ENCODE measurements at places on chromosomes 1 and 21.

GRCh38 chr1:17669866-17670451 is 85.2 kb upstream of the ACTL8 start:
- no peak for DNase-seq

GRCh38 chr1:33791251-33791650 is 72.6 kb upstream of the HMGB4 start:
- no peak for DNase-seq

DNA sequence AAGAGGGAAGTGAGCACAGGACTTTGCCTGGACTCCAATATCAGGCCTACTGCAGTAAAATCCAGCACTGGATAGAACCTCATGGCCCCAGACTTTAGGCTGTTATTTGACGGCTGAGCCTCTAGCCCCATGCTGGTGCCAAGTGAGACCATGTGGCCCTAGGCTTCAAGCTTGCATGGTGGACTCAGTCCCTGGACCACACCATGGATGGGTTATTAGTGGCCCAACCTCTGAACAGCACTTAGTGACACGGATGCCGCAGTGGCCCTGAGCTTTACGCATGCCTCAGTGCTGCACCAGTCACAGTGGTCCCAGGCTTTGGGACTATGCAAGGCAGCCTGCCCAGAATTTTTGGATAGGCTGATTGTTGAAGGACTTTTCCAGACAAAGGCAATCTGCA is 13.0 kb downstream of the IFI44L start:
- no peak for DNase-seq

GRCh38 chr1:3027611-3028371 is 6.5 kb downstream of the ACTRT2 start:
- no peak for DNase-seq

- DNase-seq: no peak
Measured at GRCh38 chr1:16618719-16619118, 5.4 kb upstream of the NBPF1 start.

- DNase-seq: no peak
Measured at GRCh38 chr1:177708406-177708805, 261.5 kb downstream of the SEC16B start.

GRCh38 chr1:85824066-85824840 is 116.0 kb upstream of the ZNHIT6 start:
- no peak for DNase-seq

DNA sequence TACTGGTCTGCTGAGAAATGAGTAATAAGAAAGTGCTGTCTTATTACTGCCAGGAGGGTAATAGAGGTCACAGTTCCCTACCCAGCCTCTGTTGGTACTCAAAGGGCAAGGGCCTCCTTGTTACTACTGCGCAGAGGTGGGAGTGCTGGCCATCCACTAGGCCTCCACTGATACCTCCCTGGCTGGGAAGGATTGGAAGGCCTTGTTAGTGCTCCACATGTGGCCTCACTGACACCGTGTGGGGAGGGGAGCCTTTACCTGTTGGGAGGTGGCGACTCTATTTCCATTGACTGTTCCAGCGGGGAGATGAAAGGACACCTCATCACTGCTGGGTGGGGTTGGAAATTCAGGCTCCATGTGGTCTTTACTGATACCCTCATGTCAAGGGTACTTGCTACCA is 57.8 kb upstream of the USP24 start:
- no peak for DNase-seq

- DNase-seq: no peak
Measured at GRCh38 chr21:25506887-25507286, 100.4 kb downstream of the MRPL39 start.

GRCh38 chr1:243946253-243946652 is 96.2 kb upstream of the AKT3 start:
- DNase-seq: no peak
